DMS79 (cell line): ENCODE measurements at places on chromosomes 1 and 21.

DNA sequence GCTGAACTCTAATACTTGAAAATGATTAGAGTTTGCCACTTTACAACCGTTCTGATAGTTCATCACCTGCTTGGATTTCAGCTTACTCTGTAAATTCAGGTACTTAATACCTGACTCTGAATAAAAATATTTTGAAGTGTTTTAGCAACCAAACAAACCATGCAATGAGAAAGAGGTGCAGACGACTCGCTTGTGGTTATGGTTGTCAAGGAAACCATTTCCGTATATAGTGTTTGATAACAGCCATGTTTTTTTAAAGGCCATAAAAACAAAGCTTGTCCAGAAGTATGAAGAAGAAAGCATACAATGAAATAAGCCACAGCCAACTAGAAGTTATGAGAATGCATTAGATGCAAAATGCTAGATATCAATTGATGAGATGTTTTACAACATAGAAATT is 167.2 kb upstream of the HMCN1 start:
- peak; percentile 91 for DNase-seq

DNA sequence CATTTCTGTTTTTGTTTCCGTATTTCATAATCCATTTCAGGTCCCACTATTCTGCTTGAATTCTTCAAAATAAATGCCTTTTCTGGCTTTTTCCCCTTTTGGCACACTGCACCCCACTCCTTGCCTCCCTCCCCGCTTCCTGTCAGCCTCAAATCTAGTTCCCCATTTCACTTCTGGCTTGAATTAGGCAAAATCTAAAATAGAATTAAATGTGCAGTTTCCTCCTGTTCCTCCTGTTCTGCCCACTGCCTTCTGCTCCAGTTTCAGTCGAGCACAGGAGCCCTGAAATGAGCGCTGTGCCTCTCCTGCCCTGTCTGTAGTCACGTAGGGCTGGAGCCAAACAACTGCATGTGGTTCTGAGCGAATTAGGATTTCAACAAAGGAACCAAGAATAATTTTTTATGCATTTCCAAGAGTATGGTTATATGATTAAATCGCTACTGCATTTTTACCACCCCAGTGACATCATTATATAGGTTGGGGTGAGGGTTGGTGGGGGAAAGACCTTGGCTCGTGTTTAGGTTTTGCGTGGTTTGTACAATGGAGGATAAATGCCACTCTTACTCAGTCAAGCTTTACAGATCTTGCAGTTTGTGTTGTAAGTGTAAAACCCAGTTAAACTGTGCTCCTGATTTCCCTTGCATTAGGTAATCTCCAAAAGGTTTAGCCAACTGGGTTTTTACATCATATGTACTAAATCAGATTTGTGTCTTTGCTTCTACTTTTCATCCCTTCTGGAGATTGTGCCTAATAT is 114.9 kb downstream of the VPS13D start:
- no peak for DNase-seq

- no peak for DNase-seq
These were observed 147.9 kb downstream of the GREM2 start for GRCh38 chr1:240464099-240464498.

GRCh38 chr1:216566641-216567205 is 143.5 kb upstream of the USH2A start:
- no peak for DNase-seq

- DNase-seq: no peak
These were observed 32.9 kb upstream of the SNRPE start for GRCh38 chr1:203828503-203828902.
